ENCODE measurements at places on chromosomes 16 and 17.

DNA sequence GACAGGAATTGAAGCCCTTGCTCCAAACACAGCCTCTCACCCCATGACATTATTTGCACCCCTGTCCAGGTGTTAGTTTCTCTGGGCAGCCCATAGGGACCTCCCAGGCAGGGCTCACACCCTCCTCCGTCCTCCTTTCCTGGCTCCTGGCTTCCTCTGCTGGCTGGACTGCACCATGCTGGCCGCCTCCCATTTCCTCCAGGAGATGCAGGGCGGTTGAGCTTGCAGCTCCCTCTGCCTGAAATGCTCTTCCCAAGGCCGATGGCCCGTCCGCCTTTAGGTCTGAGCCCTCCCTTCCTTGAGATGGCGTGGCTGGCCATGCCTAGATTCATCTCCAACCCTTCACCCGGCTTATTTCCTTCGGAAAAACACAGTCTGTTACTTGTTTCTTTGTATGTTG, 334.8 kb downstream of the SNX29 start:
- peak; percentile 18 for DNase-seq

DNA sequence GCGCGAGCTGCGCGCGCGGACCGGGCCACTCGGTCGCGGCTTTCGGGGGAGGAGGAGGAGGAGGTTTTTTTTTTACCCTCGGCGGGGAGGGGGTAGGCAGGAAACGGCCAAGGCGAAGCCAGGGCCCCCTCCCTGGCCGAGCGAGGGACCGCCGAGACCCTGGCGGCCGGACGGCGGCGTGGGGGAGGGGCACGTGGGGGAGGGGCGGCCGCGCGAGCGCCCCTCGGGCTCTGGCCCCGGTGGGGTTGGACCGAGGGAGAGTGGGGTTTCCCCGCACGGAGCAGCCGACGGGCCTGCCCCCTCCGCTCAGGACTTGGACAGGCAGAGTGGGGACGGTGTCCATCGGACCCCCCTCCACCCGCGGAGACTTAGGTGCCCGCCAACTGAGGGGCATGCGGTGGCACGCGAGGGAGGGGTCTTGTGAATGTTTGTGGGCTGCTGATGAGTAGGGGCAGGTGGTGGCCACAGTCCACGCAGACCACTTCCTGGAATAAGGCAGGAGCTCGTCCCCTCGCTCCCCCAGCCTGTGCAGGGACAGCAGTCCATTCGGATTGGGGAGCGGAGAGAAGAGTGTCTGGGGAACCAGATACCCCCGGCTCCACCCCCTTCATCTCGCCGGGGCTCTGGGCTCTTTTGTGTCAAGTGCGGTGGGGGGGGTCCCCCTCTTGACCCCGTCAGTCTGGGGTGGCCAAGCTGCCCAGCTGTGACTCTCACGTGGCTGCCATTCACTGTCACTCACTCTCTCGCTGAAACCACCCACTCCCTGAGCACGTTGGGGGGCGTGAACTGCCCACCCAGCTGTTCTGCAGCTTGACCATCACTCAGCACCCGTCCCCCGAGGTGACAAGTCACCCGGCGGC, 3.0 kb upstream of the CHD3 start:
- DNase-seq: peak; percentile 76

- peak; percentile 18 for DNase-seq
Measured at GRCh38 chr16:23597003-23597756, 1.1 kb upstream of the NDUFAB1 start.

- no peak for DNase-seq
Measured at GRCh38 chr16:1449201-1449788, 4.9 kb upstream of the CCDC154 start.

DNA sequence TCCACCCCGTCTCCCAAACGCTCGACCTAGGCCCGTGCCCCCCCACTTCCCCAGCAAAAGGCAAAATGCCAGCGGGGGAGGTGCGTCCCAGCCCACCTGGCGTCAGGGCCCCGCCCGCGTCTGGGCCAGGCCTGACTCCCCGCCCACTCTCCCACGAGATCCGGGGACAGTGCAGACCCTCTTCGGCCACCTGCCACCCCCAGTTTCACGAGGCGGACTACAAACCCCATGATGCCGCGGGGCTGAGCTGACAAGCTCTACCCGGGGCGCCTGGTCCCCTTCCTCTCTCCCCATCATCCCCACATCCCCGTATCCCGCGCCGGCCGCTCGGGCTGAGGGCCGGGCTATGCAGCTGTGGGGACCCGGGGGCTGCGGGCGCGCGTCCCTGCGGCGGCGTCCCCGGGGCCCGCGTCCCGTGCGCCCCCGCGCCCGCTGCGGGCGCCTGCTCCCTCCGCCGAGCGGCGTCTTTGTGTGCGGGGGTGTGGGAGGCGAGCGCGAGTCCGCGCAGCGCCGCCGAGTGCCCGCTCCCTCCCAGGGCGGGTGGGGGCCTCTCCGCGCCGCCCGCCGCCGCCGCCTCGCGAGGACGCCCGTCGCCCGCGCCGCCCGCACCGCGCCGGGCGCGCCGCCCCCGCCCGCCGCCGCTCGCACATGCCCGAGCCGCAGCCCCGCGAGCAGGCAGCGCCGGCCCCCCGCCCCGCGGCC, at the start of gene ANKRD13B:
Gene ANKRD13B (plus strand): TSS at position 283 of the 702 bp plus-strand sequence. CDS start 490 bp downstream, outside the sequence.
- DNase-seq: peak; percentile 55

DNA sequence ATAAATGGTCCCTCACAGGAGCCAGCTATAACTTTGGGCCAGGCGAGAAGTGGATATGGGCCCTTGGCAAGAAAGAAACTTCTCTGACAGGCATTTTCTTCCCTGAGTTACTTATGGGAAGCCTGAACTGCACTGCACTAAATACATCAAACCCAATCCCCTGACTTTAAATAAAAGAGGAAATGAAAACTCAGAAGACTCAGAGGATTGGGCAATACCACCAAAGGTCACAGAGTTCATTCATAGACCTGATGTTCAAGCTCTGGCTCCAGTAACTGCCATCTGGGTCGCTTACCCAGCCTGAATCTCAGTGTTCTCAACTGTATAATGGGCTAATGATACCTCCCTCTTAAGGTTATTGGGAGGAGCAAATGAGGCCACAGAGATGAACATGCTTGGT, 815 bp downstream of the KRT35 start:
- DNase-seq: no peak

DNA sequence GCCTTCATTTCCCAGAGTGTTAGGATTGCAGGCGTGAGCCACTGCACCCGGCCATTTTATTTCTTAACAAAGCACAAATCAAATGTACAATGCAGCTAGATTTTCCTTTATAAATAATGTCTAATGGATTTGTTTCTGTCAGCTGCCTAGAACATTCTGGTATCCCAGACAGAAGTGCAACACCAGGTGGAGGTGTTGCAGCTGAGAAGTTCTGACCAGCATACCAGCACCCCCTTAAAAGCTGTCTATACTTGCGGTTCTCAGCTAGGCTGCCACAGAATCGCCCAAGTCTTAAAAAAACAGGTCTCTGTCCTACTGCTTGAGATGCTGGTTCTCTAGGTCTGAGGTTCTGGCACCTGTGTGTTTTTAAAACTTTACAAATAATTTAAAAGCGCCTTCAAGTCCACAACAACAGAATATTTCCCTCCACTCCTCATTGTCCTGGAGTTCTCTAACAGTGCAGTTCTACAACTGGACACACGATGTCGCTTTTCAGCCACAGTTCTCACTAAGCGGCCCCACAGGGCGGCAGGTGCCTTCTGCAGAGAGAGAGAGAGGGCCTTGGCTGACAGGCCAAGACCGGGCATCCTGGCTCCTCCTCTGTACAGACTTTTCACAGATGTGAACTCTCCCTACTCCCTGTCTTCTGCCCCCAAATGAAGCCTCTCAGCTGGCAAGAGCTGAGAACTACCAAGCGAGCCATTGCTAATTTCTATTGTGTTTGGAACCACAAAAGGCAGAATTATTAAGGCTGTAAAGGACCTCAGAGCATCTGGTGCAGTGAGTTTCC, 32.6 kb upstream of the MEOX1 start:
- peak; percentile 81 for DNase-seq

- DNase-seq: no peak
Measured at GRCh38 chr17:39653316-39653661, 11.9 kb upstream of the TCAP start.

DNA sequence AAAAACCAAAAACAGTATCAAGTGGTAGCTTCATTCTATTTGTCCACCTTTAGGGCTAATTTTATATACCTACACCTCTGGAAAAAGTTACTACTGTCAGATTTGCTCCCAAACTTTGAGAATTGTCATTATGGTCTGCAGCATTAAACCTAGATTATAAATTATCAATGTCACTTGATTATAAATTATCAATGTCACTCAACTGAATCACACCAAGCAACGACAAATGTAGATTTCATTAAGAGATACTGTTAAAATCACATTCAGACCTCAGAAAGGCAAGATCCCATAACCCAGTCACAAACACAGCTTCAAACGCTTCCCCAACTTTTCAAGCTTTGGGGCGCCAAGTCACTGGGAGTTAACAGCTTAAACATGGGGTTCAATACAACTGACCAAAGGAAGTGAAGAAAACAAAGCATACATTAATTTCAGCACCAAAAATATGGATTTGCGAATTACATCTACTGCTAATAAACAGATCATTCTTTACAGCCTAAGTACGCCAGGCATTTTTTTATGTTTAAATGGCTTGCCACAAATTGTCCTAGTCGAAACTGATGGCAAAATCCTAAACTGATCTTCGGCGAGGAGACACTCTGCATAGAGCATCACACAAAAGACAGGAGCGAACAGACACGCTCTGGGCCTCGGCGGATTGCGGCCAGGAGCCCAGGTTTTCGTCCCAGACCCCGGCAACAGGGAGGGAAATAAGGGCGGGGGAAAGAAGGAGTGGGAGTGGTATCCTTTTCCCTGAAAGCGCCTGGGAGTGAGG, 981 bp downstream of the GLG1 start:
- no peak for DNase-seq

GRCh38 chr16:55056585-55057401, 126.1 kb downstream of the IRX5 start:
- peak; percentile 79 for DNase-seq

DNA sequence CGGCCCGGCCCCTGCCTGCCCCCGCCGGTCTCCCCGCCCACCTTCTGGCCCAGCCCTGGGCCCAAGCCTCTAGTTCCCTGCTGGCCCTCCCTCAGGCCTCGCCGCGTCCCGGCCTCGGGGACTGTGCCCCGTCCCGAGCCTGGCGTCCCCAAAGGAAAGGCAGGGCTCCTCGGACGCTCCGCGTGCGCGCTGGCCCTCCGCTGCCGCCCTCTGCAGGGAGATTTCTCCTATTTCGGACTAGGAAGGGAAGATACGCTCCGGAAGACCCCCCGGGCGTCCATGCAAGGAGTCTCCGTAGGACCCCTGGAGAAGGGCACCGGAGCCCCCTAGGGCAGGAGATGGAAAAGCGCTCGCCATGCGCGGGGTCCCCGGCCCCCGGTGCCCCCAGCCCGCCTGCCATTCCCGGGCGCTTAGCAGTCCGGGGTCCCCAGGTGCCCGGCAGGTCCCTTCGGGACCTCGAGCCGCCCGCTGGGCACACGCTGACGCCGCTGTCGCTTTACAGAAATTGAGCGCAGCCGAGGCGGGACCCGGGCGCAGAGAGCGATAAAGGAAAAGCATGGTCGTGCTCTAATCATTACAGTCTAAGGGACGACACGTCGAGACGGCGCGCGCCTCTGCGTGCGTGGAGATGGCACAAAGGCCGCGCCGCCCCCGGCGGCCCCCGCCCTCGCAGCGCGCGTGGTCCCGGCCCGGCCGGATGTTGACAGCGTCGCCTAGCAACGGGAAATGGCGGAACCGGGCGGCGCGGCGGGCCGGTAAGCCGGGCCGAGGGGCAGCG, at the start of gene CCDC40:
Gene CCDC40 (plus strand): TSS at position 706 of the 778 bp plus-strand sequence. CDS start 21 bp downstream, at position 727.
- peak; percentile 83 for DNase-seq

DNA sequence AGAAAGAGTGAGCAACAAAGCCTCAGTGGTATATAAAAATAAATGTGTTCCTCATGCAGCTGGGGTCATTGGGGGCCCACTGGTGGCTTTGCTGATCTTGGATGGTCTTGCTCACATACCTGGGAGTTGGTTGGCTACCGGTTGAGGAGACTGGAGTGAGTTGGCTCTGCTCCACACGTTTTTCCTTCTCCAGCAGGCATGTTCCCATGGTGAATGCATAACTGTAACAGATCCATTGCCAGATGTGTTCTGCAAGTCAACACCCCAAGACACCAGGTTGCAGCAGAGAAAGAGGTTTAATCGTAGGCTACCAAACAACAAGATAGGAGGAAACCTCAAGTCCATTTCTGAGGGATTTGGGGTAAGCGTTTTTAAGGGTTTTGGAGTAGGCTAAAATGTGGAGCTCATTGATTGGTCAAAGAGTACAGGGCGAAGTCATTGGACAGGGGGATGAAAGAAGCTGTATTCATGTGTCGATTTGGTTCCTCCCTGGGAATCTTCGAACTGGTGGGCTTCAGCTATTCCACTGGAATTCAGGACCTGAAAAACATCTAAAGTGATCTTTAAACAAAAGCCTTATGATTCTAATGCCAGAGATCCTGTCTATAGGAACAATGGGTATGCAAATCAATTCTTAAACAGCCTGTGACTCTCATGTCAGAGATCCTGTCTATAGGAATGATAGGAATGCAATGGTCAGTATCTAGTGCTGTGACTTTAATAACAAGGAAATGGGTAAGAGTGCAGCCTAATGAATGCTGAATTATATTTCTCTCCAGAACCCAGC, 467.5 kb upstream of the C16orf82 start:
- no peak for DNase-seq

GRCh38 chr16:80233097-80233835, 307.5 kb upstream of the DYNLRB2 start:
- DNase-seq: no peak

- no peak for DNase-seq
Measured at GRCh38 chr16:67936880-67937605, 393 bp upstream of the PSMB10 start.

GRCh38 chr17:39281806-39282205, 56.1 kb upstream of the STAC2 start:
- no peak for DNase-seq

- DNase-seq: no peak
Measured at GRCh38 chr17:50331085-50331791, 14.7 kb upstream of the XYLT2 start.

- DNase-seq: no peak
Measured at GRCh38 chr16:2532494-2533141, 1.4 kb upstream of the CEMP1 start.

GRCh38 chr16:15509593-15510535, 75.5 kb downstream of the BMERB1 start:
- DNase-seq: no peak

GRCh38 chr16:23509782-23510163, 521 bp downstream of the GGA2 start:
- peak; percentile 22 for DNase-seq

DNA sequence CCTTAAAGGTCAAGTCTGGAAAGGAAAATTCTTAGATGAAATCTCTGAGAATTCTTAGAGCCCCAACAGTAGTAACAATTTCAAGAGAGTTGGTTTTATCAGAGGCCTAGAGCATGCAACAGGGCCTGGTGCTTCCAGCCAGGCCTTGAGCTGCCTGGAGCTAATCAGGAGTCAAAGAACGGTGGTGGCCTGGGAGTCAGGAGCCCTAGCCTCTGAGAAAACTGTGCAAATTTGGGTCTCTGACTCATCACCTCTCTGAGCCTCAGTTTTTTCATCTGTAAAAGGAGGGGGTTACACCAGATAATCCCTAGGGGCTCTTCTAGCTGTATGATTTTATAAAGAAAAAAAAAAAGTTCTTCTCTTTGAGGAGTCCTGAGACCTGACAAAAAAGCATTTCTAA, 227.3 kb upstream of the RPL38 start:
- DNase-seq: no peak
